ENCODE measurements at places on chromosomes 7 and 10.

GRCh38 chr10:50432211-50433009, 181.1 kb upstream of the ASAH2 start:
- no peak for DNase-seq

GRCh38 chr10:47370015-47370767, 13.9 kb downstream of the ZNF488 start:
- DNase-seq, result no peak

- no peak for DNase-seq
Observed at GRCh38 chr10:108097258-108097657, 932.8 kb upstream of the SORCS1 start.

DNA sequence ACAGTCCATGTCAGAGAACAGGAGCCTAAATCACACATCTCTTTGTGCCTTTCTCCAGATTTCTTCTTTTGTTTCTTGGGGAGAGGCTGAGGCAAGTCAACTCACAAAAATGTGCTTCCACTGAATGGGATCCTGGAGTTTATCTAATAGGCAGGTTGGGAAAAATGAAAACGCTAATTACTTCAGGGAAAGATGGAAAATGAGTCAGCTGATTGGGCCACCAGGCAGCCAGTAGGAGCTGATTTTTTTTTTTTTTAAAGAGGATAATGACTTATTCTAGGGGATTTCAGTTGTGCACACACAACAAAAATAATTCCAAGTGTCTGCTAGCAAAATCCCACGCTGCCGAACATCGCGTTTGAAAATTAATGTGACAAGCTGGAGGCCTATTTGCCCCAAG, 412.8 kb upstream of the ZMIZ1 start:
- DNase-seq, result no peak

DNA sequence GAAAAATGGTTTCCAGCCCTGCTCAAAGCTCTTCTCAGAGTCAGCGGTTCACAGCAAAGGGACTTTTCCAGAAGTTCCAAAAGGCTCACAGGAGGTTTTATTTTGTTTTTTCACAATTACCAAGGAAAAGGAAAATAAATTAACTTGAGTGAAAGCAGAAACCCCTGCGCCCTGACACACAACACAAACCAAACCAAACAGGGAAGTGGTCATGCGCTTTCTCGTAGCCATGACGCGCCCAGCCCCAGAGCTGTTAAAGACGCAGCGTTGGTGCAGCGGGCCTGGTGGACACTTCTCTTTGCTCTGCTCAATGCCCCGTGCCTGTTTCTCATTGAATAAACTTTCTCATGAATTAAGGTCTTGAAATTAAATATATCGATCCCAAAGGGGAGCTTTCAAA, 134.4 kb upstream of the LYZL2 start:
- DNase-seq, result no peak

- peak; percentile 25 for DNase-seq
Observed at GRCh38 chr7:47631711-47632110, 49.8 kb upstream of the TNS3 start.

Data from ELF-1 (cell line).